ENCODE measurements at places on chromosomes 13 and 19.

GRCh38 chr19:42488783-42489521, 39.3 kb downstream of the CEACAM1 start:
- no peak for DNase-seq

GRCh38 chr19:31504221-31504620, 155.0 kb upstream of the TSHZ3 start:
- DNase-seq: no peak

GRCh38 chr13:109650861-109651260, 135.5 kb downstream of the IRS2 start:
- no peak for DNase-seq

- DNase-seq: peak; percentile 90
Measured at GRCh38 chr19:58009666-58010301, 7.2 kb upstream of the ZNF606 start.

DNA sequence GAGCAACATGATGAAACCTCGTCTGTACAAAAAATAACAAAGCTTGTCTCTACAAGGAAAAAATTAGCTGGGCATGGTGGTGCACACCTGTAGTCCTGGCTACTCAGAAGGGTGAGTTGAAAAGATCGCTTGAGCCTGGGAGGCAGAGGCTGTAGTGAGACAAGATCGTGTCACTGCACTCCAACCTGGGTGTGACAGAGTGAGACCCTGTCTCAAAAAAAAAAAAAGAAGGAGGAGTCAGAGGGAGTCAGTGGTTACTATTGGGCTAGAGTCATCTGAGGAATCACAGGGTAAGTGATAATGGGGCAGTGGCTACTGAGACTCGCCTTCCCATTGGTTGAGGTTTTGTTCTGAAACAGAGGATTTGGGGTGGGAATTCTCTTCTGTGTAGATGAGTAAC, 1.9 kb upstream of the GPI start:
- no peak for DNase-seq

DNA sequence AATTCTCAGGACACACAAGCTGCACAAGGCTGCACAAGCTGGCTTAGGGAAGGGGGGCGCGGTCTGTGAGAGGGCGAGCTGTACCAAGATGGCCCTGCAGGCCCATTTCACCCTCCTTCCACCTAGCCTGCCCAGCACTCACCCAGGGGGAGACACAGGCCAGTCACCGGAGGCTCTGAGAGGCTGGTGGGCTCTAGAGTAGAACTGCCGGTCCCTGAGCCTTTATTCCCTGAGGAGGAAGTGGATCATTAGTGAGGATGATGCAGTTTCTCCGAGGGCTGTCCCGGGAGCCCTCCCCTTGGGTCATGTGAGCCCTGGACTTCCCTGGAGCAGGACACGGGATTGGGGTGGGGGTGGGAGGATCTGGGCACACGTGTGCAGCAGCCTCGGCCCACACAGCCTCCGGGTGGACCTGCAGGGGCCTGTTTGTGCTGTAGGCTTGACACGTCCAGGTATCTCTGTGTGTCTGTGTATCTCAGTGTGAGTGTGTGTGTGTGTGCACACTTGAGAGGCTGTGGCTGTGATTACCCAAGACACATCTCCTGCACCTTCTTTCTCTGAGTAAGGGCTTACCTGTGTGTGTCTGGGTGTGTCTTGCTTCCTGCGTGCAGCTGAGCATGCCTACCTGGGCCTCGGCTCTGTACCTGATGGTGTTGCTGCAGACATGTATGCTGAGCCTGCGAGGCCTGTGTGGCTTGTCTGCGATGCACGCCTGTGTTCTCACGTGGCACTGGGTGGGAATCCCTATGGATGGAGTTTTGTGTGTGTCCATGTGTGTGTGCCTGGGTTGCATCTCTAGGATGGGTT, at the start of gene ACP5:
TSS of gene ACP5 (minus strand) at position 195 of the 807 bp plus-strand sequence. CDS start 328 bp downstream, outside the sequence.
- no peak for DNase-seq

DNA sequence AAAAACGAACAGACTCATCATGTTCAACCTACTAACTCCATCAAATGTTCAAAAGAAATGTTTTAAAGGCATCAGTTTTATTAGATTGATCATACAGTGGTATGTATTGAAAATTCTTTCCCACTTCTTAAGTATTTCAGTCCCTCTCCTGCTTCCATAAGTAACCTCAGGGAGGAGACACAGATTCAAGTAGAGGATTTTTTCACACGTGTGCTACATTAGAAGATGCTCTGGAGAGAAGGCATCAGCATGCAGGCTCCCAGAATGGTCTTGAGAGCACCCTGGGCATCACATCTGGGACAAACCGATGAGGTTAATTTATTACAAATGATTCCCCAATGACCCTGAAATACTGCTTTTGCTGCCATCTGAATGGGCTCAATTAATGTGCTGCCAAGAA, 3.6 kb downstream of the GPR12 start:
- DNase-seq: no peak

DNA sequence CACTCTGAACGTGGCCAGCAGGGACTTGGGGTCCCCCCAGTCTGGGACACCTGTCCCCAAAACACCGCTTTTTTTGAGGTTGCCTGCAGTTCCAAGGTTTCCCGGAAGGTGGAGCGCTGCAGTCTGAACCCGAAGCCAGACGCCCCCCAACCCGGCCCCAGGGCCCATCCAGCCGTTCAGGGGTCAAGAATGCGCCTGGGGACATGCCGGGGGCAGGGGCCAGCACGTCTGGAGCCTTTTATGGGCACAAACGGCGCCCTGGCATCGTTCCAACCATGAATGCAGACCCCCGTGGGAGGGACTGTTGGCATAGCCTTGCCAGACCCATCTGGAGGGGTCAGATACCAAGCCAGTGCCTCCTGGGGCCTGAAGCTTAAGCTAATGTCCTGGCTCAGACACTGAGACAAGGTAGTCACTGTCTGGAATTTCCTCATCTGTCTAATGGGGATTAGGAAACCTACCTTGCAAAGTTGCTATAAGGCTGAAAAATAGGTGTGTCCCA, 6.9 kb downstream of the S1PR5 start:
- DNase-seq: no peak

DNA sequence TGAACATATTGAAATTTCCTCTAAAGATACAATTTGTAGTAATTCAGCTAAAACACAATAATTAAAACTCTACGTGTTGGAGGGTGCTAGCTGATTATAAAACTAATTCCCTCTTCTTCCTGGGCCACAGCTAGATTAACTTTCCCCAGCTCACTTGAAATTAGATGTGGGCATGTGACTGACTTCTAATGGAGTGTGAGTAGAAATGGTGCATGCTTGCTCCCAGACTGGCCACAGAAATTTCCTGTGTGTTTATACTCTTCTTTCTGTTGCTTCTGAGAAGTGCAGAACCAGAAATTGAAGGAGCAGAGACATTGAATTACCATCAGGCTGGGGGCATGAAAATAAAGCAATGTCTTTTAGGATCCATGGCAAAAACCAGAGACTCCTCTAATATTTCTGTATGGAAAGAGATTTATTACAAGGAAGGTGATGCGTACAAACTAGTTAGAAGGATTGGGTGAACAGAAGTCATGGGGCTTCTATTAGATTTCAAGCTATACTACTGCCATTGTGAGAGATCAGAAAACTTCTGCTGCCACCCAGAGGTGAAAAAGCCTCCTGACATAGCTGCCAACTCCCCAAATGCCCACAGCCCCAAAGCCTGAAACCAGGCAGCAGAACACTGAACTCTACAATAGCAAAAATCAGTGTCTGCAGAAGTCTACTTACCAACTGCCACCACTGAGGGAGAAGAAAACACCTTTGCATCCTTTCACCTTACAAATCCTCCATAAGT, 379.2 kb upstream of the MIR17HG start:
- no peak for DNase-seq

GRCh38 chr19:23033721-23034120, 30.7 kb upstream of the ZNF728 start:
- DNase-seq: no peak

DNA sequence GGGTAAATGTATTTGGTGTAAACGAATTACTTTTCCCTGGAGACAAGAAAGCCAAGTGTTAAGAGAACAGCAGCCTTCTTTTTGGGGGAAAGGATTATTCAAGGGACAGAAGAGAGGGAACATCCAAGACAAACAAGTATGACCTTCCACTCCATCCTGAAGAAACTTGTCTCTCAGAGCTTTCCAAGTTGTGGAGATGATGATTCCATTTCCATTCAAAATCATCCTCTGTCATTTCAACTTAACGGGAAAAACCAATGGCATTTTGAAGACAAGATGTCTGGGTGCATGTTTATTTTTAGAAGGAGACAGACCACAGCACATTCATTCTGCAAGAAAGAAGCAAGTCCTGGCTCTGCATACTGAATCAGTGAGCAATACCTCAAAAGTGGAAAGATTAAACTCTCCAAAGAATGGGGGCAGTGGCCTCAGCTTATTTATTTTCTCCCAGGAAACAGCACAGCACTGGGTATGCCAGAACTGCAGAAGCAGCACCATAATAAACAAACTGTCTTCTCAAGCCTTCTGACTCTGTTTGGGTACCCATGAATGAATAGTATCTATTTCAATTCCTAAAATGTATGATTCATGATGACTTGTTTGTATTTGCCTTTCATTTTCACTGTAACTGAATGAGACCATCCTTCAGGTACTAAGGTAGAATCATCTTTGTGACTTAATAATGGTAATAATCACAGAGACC, 541.0 kb downstream of the RFC3 start:
- DNase-seq: peak; percentile 85

- no peak for DNase-seq
Measured at GRCh38 chr13:37085606-37086005, 19.9 kb downstream of the CSNK1A1L start.

GRCh38 chr13:22800526-22801401, 380.0 kb upstream of the SGCG start:
- no peak for DNase-seq

DNA sequence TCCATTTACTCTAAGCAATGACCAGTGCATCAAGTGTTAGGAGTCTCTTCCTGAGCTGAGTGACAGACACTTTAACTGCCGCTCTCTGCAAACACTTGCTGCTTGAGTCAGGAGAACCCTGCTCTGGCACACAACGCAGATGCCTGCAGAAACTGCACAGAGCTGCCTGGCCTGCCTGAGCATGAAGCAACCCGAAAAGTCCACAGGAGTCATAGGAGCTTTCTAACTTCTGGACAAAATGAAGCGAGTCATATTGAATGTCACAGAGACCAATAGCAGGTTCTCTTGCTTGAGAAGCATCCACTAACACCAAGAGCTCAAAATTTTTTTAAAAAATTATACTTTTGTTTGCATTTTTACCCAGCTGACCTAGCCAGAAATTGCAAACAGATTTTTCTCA, 232.4 kb downstream of the LHFPL6 start:
- no peak for DNase-seq

DNA sequence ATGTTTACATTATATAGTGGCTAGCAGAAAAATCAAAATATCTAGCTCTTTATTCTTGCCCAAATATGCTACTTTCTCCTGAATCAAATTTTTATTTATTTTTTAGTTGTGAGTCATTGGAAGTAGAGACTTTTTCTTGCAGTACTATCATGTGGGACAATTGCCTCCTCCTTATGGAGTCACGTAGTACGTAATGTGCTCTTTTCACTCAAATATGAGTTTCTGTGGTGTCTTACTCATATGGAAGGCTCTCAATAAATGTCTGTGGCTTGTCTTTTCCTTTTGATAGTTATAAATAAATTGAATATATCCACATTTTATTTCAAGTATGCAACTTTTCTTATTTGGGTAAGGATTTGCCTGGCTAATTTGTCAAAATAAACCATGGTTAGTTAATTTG, 1411.0 kb upstream of the SLC10A2 start:
- DNase-seq: peak; percentile 80

- DNase-seq: no peak
Measured at GRCh38 chr19:29090783-29091526, 122.0 kb downstream of the UQCRFS1 start.

- peak; percentile 72 for DNase-seq
Measured at GRCh38 chr19:5308451-5309437, 31.9 kb downstream of the PTPRS start.

DNA sequence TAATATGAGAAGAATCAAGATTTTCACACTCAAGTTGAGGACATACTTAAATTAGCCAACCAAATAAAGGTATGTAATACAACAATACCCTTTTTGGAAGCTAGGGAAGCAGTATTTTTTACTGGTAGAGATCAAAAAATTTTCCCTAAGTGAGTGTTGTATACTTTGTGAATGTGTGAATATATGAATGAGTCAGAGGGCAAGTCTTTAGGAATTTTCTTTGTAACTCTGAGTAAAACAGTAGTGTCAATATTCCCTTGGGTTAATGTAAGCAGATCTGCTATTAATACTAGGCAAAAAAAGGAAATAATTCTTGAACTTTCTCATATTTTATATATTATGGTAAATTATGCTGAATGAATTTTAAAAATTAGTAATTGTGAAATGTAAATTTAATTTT, 1161.8 kb upstream of the MIR17HG start:
- DNase-seq: no peak

- no peak for DNase-seq
Measured at GRCh38 chr19:15526408-15526807, 18.1 kb downstream of the CYP4F22 start.

DNA sequence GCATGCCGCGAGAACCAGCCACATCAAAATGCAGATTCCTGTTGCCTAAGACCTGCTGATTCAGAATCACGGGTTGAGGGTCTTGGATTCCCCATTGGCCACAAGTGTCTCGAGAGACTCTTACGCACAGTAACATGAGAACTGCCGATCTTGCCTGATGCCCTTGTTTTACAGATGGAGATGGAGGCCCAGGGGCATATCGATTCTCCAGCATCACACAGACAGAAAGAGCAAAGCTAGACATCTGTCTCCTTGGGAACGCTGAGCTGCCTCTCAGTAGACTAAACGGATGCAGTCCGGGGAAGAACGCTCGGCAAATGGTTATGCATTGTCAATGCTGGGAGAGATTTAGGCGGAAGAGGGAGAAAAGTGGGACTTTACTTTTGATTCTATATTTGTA, 5.4 kb downstream of the NLRP12 start:
- DNase-seq: no peak

- no peak for DNase-seq
Measured at GRCh38 chr13:27276188-27276587, 5.6 kb downstream of the RASL11A start.

GRCh38 chr13:43006893-43007631, 15.0 kb upstream of the EPSTI1 start:
- no peak for DNase-seq

GRCh38 chr19:52542984-52543664, 15.7 kb downstream of the ZNF808 start:
- DNase-seq: peak; percentile 14

DNA sequence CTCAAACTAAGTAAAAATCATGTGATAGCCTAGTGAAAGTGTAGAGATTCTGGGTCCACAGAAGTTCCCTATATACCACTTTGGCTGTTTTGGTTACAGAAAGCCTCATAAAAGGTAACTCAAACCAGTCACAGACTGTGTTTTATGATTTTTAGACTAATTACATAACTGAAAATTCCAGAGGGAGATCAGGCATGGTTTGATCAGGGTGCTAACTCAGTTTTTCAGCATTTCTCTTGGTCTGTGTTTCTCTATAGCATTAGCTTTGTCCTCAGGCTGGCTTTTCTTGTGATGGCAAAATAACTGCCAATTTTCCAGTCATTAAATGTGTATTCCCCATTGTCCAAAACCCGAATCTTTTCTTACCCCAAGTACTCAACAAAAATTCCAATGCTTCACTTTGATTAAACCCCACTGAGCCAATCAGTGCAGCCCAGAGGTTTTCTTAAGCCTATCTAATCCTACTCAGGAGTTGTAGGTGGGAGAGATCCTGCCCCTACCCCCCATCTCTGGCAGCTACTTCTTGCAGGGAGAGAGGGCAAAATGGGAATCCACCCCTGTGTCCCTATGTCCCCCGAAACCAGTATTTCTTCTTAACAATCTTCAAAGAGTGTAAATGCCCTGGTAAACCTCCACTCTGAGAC, 8.6 kb upstream of the FXYD3 start:
- DNase-seq: no peak

All from brain microvascular endothelial cell (primary cell).